Stimulated activated naive CD4-positive, alpha-beta T cell treated with Interleukin-2 at 50 U/mL for 16 hours (primary cell): ENCODE measurements at places on chromosomes 6 and 20.

- DNase-seq: no peak
These were observed 74.2 kb upstream of the BMP2 start for GRCh38 chr20:6693178-6693807.

DNA sequence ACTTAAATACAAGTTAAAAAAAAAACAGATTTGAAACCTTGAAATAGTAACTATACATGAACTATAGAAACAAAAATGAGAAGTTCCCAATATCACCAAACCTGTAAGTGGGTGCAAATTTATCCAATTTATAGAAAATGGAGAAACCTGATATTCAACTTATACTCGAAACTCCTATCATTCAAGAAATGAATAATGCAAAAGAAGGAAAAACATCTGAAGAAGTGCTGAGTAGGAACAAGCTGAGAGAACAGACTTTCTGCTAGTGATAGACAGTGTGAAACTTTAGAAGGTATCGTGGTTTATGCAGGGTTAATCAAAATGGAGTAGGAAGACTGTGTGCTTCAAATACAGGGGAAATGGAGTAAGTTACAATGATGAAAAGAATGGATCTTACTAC is 4.5 kb downstream of the GPR63 start:
- DNase-seq: no peak

GRCh38 chr20:55070001-55070400 is 594.6 kb downstream of the DOK5 start:
- no peak for DNase-seq

DNA sequence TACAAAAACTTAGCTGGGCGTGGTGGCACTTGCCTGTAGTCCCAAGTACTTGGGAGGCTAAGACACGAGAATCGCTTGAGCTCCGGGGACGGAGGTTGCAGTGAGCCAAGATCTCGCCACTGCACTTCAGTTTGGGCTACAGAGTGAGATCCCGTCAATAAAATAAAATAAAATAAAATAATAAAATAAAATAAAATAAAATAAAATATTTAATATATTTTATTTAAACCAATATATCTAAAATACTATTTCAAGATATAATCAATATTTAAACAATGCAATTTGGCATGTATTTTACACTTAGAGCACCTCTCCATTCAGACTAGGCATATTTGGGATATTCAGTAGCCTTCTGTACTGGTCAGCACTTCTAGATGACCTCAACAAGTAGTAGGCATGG is 142.1 kb downstream of the FOXA2 start:
- DNase-seq: no peak

- no peak for DNase-seq
These were observed 151.6 kb upstream of the PDE10A start for GRCh38 chr6:165814679-165815078.

DNA sequence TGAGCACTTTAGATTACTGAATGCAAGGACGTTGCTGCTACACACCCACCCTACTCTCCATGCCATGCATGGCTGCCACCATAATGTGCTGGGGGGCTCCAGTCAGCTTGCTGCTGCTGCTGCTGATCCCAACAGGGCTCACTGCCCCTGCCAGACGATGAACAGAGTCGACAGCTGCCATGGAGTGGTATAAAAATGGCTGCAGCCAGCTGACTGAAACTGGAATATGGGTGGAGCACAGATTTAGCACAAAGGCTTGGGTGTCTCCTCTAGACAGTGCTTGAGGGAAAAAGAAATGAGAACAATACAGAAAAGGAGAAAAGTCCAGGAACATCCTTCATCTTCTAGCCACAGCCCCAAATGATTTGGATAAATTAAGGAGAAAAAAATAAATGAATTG is 150.7 kb downstream of the PDSS2 start:
- DNase-seq: no peak

GRCh38 chr20:17838921-17839320 is 129.7 kb downstream of the SNX5 start:
- no peak for DNase-seq

DNA sequence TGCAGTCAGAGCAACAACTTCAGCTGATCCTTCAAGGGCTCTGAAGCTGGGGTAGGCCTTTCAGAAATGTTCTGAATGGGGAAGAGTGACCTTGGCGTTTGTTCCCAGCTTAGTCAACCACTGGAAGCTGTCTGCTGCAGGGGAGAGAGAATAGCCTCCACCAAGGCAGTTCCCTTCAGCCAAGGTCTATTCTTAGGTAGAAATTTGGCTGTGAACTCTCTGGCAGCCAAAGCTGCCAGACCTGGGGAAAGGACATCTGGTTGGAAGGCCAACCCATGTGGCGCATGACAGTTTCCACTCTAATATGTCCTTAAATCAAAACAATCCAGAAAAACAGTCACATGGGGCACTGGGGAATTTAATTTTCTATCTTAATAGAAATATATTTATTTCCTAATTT is 60.1 kb downstream of the FBXO5 start:
- DNase-seq: no peak
